ENCODE measurements at places on chromosomes 4 and X.

DNA sequence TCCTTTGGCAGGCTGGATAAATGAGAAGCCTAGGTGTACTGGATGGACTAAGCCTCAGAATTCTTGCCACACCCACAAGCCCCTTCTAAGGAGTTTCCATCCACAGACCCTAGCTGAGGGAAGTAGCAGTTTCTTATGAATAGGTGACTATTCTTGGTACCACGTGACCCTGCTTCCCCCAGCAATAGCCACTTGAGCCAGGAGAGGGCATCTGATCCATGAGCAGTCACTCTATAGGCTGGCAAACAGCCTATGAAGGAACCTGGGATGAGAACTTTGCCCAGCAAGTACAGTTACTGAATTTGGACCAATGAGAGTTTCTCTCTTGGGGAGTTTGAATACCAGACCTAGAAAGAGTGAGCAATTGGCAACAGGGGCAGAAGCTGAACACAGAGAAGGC, 84.0 kb downstream of the RTL9 start:
- peak; percentile 3 for DNase-seq

- DNase-seq: no peak
Measured at GRCh38 chr4:5922556-5922955, 29.7 kb upstream of the CRMP1 start.

GRCh38 chr4:8547912-8548730, 32.1 kb upstream of the GPR78 start:
- no peak for DNase-seq

GRCh38 chr4:173498771-173499170, 31.3 kb downstream of the HAND2 start:
- no peak for DNase-seq

DNA sequence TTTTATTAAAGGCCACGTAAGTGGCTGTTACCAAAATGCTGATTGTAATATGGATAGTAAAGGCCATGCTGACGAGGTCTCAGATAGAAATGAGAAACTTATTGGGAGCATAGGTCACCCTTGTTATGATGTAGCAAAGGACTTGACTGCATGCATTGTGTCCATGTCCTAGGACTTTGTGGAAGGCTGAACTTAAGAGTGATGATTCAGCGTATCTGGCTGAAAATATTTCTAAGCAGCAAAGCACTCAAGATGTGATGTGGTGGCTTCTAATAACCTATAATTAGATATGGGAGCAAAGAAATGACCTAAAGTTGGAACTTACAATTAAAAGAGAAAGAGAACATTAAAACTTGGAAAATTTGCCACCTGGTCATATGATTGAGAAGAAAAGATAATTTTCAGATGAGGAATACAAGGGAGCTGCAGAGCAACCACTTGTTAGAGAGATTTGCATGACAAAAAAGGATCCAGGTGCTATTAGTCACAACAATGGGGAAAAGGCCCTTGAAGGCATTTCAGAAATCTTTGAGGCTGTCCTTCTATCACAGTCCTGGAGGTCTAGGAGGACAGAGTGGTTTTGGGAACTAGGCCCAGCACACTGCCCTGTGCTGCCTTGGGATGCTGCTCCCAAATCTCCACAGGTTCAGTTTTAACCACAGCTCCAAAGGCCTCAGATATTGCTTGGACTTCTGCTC, 793.7 kb upstream of the LCORL start:
- DNase-seq: no peak

DNA sequence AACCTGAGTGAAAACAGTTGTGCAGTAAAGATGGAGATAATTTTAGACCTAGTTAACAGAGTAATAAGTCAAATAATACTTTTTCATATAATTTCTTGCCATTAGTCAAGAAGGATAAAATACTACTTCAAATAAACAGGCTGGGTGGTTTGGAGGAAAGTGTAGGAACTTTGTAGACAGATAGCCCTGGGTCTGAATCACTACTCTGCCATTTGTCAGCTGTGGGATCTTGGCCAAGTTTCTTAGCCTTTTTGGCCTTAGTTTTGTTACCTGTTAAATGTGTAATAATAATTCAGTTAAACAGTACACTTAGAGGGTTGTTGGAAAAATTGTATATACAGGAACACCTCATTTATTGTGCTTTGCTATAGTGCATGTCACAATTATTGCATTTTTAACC, 163.7 kb downstream of the NPNT start:
- DNase-seq: no peak

- DNase-seq: no peak
Measured at GRCh38 chr4:87865960-87866598, 33.3 kb downstream of the MEPE start.

DNA sequence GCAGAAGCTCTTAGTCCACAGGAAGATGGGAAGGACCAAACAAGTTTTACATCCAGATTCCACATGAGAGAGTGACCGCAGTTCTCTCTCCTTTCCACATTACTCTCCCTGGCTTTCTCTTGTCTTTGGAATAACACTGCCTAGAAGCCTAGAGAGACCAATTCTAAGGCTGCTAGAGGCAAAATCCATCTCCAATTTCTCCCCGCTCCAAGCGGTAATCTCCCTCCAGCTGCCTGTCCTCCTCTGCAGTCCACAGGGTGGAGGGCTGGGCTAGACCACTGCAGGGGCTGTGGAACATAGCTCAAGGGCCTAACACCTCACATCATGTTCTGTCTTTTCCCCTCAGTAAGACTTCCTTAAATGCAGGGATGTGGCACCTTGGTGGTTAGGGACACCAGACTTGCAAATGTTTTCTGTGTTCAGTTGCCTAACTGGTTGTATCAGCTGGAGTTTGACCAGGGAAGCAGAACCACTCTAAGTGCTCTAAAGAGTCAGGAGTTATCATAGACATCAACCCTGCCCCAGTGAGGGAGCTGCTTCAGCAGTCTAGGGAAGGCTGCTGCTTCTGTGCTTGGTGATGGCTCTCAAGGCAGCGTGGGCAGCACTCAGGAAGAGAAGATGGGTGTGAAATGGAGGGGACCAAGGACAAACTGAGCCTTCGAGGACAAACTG, 423.1 kb downstream of the BCOR start:
- no peak for DNase-seq

- no peak for DNase-seq
Measured at GRCh38 chr4:176150356-176150682, 45.1 kb downstream of the SPATA4 start.

GRCh38 chr4:25397305-25397704, 20.2 kb downstream of the ANAPC4 start:
- no peak for DNase-seq

- DNase-seq: no peak
Measured at GRCh38 chr4:6349896-6350603, 80.4 kb downstream of the WFS1 start.

GRCh38 chr4:66501997-66502396, 831.7 kb upstream of the EPHA5 start:
- no peak for DNase-seq

GRCh38 chr4:71944956-71945355, 86.8 kb upstream of the NPFFR2 start:
- no peak for DNase-seq

GRCh38 chr4:6582889-6583490, 8.0 kb downstream of the MAN2B2 start:
- peak; percentile 19 for DNase-seq

DNA sequence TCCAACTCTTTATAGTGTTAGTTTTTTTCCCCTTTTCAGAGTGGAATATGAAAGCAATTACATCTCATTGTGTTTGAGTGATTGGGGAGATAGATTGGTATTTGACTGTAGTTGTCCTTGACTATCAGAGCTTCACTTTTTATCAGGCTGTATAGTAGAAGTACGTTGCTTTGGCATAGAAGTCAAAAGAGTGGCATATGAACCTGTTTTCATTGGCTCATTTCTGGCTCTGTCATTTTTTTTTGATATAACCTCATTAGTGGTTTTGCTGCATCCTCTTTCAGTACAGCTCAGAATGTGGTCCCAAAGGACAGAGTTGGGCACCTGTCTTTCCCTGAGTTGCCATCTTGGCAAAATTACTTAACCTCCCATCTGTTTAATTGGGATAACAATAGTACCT, 1.4 kb downstream of the TMA16 start:
- DNase-seq: no peak

- DNase-seq: no peak
Measured at GRCh38 chr4:105998171-105999063, 103.1 kb downstream of the NPNT start.

GRCh38 chrX:39157796-39158195, 356.5 kb downstream of the MID1IP1 start:
- no peak for DNase-seq

DNA sequence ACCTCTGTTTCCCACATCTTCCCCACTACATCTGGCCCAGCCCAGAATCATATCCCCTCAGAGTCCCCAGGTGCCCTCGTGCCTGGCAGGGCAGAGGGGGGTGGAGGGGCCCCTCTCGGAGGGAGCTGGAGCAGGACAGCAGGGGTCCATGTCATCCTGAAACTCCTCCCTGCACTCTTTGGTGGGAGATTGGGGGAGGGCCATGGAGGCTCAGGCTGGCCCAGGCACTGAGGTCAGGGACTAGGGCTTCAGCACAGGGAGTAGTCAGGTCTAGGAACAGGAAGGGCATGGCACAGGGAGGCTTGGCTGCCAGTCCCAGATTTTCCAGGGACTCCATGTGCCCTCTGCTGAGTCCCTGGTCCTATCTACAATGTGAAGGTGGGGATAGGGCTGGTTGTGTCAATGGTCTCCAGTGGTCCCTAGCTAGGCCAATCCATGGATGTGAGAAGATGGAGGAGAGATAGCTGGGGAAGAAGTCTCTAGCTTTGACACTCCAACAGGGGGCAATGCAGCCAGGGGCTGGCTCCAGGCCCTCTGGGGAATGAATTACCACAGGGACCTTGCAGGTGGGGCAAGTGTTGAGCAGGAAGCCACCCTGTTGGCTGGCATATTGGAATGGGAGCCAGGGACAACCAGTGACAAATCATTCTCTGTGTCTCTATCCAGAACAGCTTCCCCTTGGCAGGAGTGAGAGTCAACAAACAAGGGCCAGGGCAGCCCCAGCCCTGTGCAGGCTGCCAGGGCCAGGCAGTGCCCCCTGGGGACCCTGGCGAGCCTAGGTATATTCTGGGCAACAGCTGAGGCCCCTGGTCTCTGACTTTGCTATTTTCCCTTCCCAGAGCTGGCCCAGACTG, 154.4 kb downstream of the EFNB1 start:
- no peak for DNase-seq
